ENCODE measurements at places on chromosomes 13 and 19.
A peak's percentile ranks its signal among the peaks of the same experiment; 100 is the strongest.

DNA sequence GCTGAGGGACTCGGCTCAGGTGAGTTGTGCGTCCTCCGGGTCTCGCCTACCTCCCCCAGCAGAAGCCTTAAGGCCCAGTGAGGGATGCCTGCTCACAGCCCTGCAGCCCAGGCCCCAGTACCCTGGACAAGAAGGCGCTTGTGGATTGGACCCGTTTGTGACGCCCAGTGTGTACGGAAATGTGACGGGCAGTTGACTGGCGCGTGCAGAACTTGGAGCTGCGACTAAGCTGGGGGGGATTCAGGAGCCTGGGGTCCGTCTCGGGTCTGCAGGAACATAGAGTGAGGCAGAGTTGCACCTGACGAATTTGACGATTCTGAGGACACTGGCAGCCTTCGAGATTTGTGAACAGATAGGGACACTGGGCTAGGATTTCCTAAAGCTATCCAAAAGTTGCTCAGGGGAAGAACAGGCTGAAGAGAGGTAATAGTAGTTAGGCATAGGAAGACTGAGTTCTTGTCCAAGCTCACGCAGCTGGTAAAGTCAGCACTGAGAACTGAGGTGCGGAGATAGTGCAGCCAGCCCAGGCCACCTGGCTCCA is 519 bp downstream of the ZNF551 start:
- no peak for DNase-seq

- DNase-seq, result no peak
Observed at GRCh38 chr13:33489563-33489962, 204.0 kb upstream of the STARD13 start.

GRCh38 chr13:26864576-26864975 is 104.0 kb upstream of the GPR12 start:
- no peak for DNase-seq

DNA sequence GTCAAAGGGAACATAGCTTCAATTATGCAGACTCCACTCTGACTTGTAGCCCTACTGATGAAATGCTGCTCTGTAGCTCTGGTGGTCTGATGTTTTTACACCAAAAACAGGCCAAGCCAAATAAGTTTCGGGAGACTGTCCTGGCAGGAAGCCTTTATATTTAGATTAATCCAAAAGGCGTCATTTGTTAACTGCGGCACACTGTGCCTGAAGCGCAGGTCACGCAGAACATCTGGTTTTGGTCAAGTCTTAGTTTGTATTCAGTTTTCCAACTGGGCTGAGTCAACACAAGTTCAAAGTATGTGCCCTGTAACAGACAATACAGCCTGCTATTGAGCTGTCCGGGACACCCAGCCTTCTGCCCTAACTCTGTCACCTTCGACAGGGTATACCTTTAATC is 154.6 kb upstream of the IPO5 start:
- DNase-seq, result no peak

DNA sequence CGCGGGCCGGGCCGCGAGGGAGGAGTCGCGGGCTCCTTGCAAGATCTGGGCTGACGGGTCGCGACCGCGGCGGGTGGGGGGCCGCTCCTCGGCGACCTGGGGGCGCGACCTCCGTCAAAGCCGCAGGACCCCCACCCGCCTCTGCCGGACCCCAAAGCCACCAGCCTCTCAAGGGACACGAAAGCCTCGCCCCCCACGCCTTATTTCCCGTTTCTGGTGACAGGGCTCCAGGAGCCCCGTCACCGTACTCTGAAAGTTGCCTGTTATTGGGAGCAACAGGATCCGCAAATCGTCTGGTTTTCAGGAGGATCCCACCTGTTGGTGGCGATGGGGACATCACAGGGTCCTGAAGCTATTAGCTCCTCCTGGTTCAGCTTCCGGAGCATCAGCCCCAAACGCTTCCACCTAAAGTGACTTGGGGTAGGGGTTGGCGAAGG is 530 bp downstream of the MAU2 start:
- no peak for DNase-seq

DNA sequence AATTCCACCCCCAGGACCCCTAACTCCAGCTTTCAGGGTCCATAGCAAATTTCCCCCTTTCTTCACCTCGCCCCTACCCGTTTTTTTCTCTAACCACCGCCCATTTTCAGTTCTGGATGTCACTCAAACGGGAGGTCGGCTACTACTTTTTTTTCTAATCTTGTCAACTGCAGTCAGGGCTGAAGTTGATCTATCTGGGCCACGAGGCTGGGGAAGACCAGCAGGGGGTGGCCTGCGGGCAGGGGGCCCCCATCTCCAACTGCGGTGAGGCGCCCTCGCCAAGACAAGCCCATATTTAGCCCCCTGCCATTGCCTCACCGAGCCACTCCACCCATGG is 748 bp downstream of the LHFPL6 start:
- DNase-seq, result no peak

- DNase-seq, result no peak
Observed at GRCh38 chr13:61774903-61775302, 359.3 kb upstream of the PCDH20 start.

GRCh38 chr13:95059306-95059705 is 241.9 kb downstream of the ABCC4 start:
- DNase-seq, result no peak

DNA sequence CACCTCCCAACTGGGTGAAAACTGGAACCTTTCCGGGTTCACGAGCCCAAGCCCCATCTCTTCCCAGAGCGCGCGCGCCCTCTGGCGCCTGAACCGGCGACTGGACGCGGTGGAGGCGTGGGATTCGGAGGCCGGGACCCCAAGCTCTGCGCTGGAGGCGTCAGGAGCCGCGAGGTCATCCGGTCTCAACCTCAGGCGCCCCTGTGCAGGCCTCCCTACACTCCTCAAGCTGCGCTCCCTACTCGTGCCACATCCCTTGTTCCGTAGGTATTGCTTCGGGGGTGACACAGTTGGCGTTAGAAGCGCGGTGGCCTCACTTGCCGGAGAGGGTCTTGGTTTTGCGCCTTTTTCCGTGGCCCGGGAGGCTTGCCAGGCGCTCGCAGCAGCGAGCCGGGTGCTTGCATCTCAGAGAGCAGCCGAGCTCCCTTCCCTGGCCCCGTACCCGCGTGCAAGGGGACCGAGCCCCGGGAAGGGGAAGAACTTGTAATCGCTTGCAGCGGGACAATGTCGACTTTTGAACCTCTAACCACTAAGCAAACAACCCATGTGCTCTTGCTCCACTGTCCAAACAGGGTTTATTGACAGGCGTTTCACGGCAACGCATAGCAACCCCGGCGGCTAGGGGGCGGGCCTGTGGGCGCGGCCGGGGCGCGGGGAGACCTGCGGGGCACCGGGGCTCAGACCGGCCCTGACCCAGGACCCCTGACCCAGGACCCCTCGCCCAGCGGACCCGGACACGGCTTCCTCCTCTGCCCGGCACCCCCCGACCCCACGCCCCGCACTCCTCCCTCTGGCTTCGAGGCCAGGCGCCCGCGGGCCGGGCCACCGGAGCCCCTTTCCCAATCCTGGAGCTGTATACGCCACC is 8.5 kb downstream of the CDX2 start:
- no peak for DNase-seq

DNA sequence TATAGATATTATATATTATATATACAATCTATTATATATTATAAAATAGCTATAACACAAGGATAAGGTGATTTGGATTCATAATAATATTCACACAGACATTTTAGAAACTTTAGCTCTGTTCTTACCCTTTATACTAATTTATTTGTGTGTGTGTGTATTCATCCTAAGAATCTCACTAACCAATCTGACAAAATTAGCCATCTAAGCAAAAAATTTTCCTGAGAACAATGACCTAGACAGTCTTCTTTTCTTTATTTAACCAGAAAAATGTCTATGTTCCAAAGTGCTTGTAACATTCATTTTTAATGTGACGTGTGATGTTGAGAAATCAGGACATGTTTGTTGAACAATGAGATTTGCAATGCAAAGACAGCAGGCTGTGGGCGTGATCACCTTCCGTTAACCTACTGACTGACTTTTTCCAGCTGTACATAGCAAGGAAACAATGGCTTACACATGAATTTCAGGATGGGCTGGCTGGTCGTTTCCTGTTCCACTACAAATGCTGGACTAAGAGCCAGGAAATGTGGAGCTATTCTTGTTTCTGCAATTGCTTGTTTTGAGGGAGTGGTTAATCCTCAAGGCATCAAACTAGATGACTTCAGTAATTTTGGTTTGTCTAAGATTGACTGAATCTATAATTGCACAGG is 634.6 kb upstream of the ARGLU1 start:
- DNase-seq, result no peak

GRCh38 chr19:5501907-5502306 is 46.7 kb downstream of the ZNRF4 start:
- DNase-seq, result no peak

DNA sequence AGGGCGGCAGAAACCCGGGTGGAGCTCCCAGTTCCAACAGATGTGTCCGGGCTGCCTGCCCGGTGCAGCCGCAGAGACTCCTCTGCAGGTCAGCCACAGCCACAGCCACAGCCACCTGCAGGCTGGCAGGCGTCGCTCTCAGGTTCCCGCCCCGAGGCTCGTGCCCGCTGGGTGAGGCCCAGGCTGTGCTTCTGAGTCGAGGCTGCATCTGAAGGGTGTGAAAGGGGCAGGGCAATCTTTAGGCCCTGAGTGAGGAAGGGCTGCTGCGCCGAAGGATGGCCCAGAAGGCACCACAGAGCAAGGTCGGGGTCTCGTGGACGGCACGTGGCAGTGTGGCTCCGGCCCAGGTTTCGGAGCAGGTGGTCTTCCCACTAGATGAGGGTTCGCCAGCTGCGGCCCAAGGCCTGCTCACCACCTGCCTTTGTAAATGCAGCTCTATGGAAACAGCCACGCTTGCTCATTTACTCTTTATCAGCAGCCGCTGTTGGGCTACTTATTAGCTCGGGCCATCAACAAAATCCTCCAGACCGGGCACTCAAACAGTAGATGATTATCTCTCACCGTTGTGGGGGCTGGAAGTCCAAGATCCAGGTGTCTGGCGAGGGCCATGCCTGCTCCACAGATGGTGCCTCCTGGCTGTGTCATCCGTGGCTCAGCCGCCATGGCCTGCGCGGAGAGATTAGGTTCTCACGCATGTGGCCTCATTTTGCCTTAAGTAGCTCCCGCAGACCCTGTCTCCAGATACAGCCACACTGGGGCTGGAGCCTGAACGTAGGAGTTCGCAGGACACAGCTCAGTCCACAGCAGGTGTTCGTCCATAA is 40.3 kb upstream of the TFDP1 start:
- no peak for DNase-seq

GRCh38 chr13:32419862-32420261 is 8.1 kb downstream of the N4BP2L1 start:
- no peak for DNase-seq

GRCh38 chr13:71218960-71219359 is 648.0 kb downstream of the DACH1 start:
- DNase-seq, result no peak

GRCh38 chr13:111614009-111614408 is 293.6 kb downstream of the TEX29 start:
- no peak for DNase-seq

- DNase-seq, result no peak
Observed at GRCh38 chr13:50404769-50405168, 389.5 kb downstream of the KCNRG start.

DNA sequence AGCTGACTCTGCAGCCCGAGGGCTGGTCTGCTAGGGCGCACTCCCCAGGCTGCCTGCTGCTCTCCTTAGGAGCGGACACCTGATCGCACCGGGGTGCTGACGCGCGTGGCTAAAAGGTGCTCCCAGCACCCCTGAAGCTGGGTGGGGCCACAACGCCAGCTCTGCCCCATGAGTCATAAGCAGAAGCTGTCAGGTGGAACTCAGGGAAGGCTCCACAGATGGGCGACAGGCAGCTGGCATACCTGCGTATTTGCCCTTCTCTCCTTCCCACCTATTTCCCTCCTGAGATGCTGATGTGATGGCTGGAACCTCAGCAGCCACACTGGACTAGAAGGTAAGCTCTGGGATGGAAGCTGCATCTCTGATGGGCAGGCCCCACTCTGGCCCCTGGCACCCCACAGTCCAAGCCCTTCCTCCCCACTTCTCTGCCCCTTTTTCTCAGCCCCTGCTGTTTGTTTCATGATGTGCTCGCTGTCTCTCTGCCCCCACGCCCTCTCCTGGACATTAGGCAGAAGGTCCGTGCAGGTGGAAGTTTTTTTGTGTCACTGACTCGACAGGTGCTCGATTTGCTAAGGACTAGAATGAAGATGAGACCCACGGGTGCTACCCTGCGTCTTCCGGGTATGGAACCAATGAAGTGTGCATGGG is 30.3 kb upstream of the CACTIN start:
- DNase-seq, result no peak

DNA sequence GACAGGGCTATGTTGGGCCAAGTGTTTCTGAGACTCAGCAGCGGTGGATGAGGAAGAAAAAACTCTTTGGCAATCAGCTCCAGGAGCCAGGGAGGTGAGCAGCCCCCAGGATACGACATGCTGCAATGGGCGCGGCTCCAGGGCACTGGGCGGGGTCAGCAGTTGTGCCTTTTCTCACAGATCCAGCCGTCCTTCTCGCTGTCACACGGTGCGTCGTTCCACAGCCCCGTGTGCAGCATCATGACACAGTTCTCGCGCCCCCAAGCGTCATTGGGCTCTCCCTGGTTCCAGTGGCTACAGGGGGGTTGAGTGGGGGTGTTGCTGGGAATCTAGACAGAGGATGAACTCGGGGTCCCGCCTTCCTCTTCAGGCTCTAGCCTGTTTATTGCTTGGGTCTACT is 2.7 kb downstream of the CLEC4G start:
- no peak for DNase-seq

DNA sequence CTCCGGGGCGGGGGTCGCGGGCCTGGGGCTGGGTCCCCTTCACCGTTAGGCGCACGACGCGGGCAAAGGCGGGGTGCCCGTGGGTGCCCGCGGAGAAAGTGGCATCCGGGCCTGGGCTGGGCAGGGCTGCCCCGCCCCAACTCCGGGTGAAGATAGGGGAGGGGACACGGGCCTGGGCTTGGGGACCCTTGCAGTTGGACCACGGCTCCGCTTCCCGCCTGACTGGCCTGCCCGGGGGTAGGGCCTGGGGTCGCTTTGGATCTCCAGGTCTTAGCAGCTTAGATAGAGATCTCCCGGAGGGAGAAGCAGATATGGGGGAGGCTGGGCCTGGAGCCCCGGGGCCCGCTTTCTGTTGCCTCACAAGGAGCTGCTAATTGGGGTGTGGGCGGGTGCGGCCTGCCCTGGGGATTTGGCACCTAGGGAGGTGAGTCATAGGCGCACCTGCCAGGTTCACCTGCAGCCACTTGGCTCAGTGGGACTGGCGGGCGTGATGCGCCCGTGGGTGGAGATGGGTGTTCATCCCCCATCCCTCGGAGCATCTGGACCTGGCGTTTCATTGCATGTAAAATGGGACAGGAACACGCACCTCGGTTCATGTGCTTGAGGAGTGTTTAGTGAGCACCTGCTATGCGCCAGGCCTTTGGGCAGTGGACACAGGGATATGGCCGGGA is 585 bp downstream of the MAP1S start:
- peak; percentile 50 for DNase-seq

DNA sequence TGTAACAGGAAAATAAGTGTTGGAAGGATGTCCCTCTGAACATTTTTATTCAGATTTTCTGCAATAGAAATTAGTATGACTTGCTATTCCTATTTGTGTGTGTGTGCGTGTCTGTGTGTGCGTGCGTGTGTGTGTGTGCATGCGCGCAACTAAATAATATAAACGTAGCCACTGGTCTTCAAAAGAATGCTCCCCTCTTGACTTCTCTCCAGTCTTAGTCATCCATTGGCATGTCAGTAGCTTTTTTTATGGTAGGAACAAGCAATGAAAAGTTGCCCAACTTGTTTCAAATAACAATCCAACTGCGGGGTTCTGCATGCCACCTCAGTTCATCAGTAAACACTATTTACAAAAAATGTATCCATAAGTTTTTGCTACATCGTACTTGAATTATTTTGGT is 249.6 kb downstream of the GPC6 start:
- DNase-seq, result no peak

GRCh38 chr19:55094456-55095259 is 19.0 kb downstream of the EPS8L1 start:
- DNase-seq, result no peak
